T-helper 2 cell (primary cell): ENCODE measurements at places on chromosomes 6 and 20.

DNA sequence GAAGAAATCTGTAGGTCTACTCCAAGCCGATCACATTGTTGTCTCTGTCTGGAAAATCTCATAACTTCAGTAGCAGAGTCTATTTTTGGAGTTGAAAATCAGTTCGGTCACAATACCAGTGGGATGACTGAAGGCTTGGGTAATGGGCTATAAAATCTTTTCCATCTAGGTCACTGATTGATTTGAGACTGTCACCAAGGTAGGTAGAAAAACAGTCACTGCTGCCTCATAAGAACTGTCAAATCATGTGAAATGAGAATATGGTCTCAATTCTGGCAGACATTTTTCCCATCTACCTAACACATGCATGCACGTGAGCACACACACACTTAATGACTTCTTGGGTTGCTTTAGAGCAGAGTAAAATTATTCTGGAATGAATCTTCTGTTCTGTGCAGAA is 1162.8 kb upstream of the CITED2 start:
- no peak for DNase-seq

DNA sequence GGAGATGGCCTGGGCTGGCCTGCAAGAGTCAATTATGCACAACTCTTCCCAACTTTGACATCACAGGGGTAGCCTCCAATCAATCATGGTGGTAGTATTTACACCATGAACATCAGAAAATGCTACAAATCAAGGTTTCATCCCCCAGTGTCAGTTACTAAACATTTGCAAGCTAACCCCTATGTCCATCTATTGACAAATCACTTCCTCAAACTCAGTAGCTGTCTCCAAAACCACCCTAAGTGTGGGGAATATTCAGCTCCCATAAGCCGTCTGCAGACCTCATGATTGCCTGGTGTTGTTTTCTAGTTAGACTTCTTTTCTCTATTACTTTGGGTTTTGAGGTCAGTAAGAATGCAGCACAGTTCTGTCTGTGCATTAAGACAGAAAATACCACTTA is 200.8 kb upstream of the RIN2 start:
- DNase-seq: no peak

DNA sequence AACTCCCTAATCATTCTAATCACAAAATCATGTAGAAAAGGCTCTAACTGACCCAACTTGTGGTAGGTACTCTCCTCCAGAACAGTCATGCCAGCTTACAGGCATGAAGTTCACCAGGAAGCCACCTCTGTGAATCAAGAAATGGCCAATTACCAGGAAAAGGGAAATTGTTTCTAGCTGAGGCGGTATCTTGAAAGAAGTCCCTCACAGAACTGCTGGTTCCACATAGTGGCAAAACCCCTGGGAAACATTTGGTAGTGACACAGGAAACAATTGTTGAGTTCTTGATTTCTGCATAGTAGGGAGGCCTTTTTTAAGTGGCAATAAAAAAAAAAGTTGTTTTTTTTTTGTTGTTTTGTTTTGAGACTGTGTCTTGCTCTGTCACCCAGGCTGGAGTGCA is 3.4 kb upstream of the ZHX3 start:
- no peak for DNase-seq

DNA sequence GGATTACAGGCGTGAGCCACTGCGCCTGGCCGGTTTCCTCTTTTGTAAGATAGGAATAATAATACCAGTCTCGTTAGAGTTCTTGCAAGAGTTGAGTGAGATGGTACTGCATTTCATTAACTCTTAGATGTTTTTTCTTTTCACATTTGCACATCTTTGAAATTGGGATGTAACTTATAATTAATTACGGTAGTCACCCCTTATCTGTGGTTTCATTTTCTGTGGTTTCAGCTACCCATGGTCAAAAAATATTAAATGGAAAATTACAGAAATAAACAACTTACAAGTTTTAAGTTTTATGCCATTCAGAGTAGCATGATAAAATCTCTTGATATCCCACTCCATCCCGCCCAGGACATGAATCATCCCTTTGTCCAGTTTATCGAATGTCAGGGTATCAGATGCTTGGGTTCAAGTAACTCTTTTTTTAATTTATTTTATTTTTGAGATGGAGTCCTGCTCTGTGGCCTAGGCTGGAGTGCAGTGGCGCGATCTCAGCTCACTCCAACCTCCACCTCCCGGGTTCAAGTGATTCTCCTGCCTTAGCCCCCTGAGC is 15.4 kb downstream of the PTK7 start:
- no peak for DNase-seq

DNA sequence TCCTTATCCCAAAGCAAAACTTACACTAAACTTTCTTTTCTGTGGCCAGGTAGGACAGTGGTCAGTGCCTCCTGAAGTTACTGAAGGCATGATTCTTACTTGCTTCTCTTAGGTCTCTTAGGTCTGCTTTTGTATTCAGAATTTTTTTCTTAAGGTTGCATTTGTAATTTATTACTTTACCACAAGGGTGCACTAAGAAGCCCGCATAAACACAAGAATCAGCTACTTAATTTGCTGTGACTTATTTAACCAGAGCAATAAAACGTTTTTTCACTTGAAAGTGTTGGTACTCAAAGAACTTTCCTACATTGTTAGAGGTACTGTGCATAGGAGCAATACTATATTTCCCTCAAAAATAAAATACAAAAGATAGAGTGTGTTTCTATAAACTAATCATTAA is 75.4 kb upstream of the LAMA2 start:
- DNase-seq: no peak

DNA sequence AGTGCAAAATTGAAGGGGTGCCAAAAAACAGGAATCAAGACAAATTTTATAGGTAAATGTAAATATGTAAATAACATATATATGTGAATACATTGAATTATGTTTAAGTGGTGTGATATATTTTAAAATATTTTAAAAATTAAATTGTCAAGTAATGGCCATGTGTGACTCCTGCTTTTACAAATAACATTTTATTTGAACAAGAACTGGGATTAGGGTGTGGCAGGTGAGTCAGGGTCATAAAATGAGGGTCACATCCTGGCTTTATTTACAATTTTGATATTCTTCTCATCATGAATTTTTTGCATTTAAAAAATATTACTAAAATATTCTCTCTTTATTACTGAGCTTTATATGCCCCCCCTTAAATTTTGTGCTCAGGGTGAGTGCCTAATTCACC is 601.1 kb upstream of the MAN1A1 start:
- DNase-seq: no peak

DNA sequence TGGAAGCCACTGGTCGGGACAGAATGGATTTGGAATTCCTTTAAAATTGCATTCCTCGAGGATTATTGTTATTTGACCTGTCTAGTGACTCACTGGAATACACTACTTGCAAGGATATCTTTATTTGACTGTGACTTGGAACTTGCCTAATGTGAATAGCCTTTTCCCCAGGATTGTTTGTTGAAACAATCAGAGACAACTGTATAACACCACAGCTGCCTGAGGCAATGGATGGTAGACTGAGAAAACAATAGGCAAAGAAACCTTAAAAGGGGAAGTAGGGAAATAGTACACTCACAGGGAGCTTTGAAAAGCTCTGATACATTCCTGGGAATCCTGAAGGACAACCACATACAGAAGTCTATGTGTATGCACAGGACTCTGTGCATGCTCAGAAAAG is 465.3 kb downstream of the BMP2 start:
- DNase-seq: no peak

GRCh38 chr6:36280467-36280866 is 10.6 kb downstream of the PNPLA1 start:
- no peak for DNase-seq

- no peak for DNase-seq
These were observed 78.3 kb upstream of the TIAM2 start for GRCh38 chr6:154916857-154917256.

DNA sequence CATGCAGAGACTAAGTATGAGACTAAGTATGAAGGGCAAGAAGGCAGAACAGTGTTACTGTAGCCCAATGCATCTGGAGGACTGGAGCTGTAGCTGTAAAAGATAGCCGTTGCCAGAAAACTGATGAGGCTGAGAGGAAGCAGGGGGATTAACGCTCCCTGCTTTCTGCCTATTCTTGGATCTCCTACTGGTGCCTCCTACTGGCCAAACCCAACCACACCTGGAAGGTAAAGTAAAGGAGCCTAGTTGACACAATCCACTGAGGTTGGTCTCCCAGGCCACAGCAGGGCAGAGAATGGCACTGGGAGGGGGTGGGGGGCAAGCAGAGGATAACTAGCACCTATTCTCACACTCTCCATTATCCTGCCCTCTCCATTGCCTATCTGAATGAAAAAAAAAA is 105.0 kb upstream of the MRPS10 start:
- DNase-seq: no peak

DNA sequence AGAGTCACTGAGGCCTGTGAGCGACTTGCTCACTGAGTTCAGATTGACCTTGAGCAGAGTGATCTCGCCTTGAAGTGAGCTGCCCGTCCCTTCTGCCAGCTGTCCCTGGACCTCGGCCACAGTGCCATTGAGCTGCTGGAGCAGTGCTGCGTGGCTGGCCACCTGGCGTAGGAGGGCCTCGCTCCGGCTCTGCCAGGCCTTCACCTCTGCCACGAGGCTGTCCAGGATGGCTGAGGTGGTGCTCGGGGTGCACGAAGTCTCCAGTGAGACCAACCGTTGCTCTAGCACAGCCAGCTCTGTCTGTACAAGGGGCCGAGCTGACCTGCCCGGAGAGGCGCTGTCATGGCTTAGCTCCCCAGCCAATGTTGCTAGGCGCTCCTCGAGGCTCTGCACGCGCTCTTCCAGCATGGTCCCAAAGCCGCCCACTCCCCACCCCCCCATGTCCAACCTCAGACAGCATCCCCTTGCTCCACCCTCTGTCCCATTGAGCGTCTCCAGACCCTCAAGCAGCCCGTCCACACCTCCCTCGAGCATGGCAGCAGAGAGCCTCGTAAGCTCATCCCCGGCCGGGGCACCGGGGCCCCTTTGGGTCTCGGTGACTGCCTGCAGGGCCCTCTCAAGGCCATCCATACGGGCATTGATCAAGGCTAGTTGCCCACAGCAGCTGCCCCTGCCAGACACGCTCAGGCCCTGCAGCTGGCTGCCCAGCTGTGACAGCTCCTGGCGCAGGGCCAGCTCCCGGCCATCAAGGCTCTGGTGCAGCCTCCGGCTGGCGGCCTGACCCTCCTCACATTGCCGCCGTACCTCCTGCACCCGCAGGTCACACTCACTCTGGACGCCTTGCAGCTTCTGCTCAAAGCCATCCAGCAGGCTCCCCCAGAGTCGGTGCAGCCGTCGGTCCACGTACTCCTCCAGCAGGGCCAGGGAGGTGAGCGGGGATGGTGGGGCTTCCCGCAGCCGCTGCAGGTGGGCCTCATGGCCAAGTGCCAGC is 4.6 kb downstream of the EMILIN3 start:
- no peak for DNase-seq

DNA sequence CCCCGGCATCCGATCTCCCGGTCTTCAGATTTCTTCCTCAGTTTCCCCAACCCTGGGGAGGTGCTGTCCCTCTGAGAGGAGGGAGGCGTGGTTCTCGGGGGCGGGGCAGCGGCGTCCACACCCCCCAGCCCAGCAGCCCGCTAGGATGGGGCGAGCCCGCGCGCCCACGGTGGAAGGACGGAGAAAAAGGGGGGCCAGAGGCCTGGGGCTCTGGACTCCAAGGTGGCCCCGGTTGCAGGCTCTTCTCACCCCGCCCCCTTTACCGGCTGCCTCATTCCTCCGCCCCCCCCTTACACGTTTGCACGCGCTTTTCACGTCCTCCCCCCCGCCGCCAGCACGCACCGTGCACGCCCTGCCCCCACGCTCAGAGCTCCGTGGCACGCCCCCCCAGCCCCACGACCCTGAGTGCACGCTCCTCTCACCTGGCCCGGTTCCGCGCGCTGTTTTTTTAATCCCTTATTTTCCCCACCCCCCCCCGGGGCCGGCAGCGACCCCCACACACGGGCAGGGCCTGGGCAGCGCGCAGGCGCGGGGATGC is 402 bp downstream of the ZBTB12 start:
- peak; percentile 56 for DNase-seq

GRCh38 chr6:22110061-22110460 is 186.8 kb downstream of the PRL start:
- no peak for DNase-seq

- DNase-seq: no peak
These were observed 2.1 kb downstream of the TFEB start for GRCh38 chr6:41733360-41733706.

DNA sequence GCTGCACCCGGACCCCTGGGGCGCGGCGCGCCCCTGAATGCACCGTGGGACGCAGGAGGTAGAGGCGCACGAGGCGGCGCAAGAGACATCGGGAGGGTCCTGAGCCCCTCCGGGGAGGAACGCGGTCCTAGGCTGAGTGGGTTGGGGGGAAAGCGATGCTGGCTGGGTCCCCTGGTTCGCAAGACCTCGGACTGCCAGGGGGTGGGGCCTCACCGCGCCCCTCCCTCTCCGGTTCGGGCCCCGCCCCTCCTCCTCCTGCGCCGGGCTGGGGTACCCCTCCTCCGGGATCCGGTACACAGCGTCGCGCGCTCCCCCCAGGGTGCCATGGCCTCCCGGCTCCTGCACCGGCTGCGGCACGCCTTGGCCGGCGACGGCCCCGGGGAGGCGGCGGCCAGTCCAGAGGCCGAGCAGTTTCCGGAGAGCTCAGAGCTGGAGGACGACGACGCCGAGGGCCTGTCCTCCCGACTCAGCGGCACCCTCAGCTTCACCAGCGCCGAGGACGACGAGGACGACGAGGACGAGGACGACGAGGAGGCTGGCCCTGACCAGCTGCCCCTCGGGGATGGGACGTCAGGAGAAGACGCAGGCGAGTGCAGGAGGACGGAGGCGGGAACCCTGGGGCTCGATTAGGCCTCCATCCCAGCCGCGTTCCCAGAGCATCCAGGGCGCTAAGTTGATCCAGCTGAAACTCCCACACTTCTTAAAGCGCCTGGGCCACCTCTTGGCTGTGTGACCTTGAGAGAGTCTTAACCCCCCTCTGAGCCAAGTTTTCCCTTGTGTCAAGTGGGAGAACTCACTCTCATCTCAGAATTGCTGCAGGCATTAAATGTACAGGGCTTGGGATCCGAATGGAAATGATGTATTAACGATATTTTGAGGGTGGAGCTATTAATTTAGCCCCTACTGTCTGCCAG is 541 bp downstream of the SNX21 start:
- DNase-seq: peak; percentile 56

DNA sequence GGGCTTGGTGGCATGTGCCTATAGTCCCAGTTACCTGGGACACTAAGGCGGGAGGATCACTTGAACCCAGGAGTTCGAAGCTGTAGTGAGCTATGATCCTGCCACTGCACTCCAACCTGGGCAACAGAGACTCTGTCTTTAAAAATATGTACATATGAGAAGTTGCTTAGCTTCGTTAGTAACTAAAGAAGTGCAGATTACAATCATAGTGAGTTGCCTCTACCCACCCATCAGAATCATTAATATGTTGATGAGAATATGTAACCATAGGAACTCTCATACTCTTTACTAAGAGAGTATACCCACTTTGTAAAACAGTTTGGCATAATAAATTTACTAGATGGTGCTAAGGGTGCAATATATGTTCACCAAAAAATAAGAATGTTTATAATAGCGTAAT is 54.0 kb downstream of the EFHC1 start:
- DNase-seq: no peak
